ENCODE measurements at places on chromosomes 1 and 21. TPM values are rescaled to one million over a fixed set of nuclear protein-coding genes. Genes with fewer than 3 reads are reported as not detected.

The TMEM82 gene
- 0.21 TPM for total RNA-seq

DNA sequence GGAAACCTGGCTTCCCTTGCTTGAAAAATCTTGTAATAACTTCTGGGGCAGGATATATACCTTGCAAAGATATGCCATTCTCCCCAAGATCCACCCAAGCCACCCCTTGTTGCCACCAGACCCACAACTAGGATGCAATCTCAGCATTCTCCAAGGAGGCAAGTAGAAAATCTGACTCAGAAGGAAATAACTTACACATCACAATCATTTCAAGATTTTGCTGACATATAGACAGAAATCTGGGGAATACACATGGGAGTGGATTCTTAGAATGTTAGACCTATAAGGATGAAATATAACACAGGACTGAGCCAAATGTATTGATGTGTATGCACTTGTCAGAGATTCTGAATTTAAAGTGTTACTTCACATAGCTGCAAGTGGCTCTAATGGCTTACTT is 14.8 kb upstream of the ZDHHC18 start:
- H3K36me3 ChIP-seq = no peaks in the 10 kb centered on the region
- H3K4me3 ChIP-seq = no peak overlapping the region
- no peak for DNase-seq
- H3K27ac ChIP-seq = no peak overlapping the region

DNA sequence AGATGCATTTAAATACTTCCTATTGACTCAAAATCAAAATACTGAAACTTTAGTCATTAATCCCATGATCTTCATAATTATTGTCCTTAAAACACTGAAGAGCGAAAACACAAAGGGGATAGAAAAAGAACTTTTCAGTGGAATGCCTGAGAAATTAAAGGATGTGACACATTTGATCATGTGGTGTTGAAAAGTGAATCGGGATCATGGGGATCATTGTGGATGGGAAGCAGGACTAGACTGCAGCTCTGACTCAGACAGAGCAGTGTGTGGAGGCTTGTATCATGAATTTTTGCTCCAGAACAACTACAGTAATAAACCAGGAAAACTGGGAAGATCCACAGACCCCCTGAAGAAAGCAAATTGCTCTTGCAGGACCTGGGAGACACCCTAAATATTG is 161.1 kb upstream of the CXADR start:
- H3K27me3 ChIP-seq = no peaks in the 10 kb centered on the region
- H3K4me1 ChIP-seq = no peaks in the 10 kb centered on the region
- no peak overlapping the region for H3K4me3 ChIP-seq
- no peaks in the 10 kb centered on the region for H3K36me3 ChIP-seq
- DNase-seq = no peak
- H3K27ac ChIP-seq = no peak overlapping the region

- no peaks in the 10 kb centered on the region for H3K36me3 ChIP-seq
- H3K27me3 ChIP-seq = no peaks in the 10 kb centered on the region
- peak; percentile 79 for DNase-seq
- H3K4me3 ChIP-seq = peak within 1 kb of the TSS; percentile 90
- H3K4me1 ChIP-seq = peaks cover 2% of the 10 kb centered on the region
These were observed at the start of gene ARID4B for GRCh38 chr1:235327559-235328270. ARID4B (minus strand) TSS chr1:235328179; CDS start chr1:235326919, 1,260 bp downstream.

DNA sequence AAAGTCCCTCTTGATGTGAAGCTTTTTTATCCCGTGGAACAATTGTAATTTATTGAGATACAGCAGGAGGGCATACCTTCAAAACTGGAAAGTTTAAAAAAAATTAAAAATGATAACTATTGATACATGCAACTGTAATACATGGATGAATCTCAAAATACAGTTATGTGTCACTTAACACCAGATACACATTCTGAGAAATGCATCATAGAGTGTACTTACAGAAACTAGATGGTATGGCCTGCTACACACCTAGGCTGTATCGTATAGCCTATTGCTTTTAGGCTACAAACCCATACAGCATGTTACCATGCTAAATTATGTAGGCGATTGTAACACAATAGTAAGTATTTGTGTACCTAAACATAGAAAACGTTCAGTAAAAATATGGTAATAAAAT is 7.1 kb upstream of the AKNAD1 start:
- no peak overlapping the region for H3K27ac ChIP-seq
- H3K27me3 ChIP-seq = no peaks in the 10 kb centered on the region
- no peak overlapping the region for H3K4me3 ChIP-seq
- no peak for DNase-seq

- no peaks in the 10 kb centered on the region for H3K4me1 ChIP-seq
- peaks cover 3% of the 10 kb centered on the region for H3K27me3 ChIP-seq
- H3K27ac ChIP-seq = no peak overlapping the region
- H3K4me3 ChIP-seq = no peak overlapping the region
- no peaks in the 10 kb centered on the region for H3K36me3 ChIP-seq
These were observed 6.9 kb downstream of the PDE4B start for GRCh38 chr1:65799601-65800000.

The SPAG17 gene
- 0.67 TPM for total RNA-seq

DNA sequence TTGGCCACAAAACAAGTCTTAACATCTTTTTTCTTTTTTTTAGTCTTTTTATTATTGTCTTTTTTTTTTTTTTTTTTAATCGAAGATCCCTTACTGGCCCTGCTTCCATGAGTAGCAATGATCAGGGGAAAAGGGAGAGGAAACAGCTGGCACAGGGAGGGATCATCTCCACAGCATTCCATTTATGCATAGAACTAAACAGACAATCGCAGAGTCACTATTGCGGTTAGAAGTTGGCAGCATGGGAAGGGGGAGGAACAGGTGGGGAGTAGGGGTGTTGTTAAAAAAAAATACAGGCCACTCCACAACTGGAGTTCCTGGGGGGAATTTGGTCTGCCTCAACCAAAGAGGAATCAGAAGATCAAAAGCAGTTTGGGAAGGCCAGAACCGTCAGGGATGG is 55.4 kb downstream of the C1orf185 start:
- no peaks in the 10 kb centered on the region for H3K27me3 ChIP-seq
- no peaks in the 10 kb centered on the region for H3K4me1 ChIP-seq
- no peak overlapping the region for H3K4me3 ChIP-seq
- no peak for DNase-seq
- H3K36me3 ChIP-seq = no peaks in the 10 kb centered on the region

The CYYR1 gene
- total RNA-seq = 37.9 TPM

GRCh38 chr1:119815361-119815760 is 4.1 kb upstream of the REG4 start:
- no peak overlapping the region for H3K4me3 ChIP-seq
- DNase-seq = no peak
- no peaks in the 10 kb centered on the region for H3K36me3 ChIP-seq
- H3K4me1 ChIP-seq = no peaks in the 10 kb centered on the region
- H3K27me3 ChIP-seq = no peaks in the 10 kb centered on the region

- H3K36me3 ChIP-seq = no peaks in the 10 kb centered on the region
- no peaks in the 10 kb centered on the region for H3K4me1 ChIP-seq
- DNase-seq = no peak
- H3K27me3 ChIP-seq = no peaks in the 10 kb centered on the region
- H3K4me3 ChIP-seq = no peak overlapping the region
- H3K27ac ChIP-seq = no peak overlapping the region
These were observed 106.7 kb downstream of the DPYD start for GRCh38 chr1:97814121-97814520.
